Activated CD4-positive, CD25-positive, alpha-beta regulatory T cell treated with anti-CD3 and anti-CD28 coated beads, Interleukin-2, amount 50 U/mL, for 16 hours (primary cell): ENCODE measurements at places on chromosomes 11 and 22.

DNA sequence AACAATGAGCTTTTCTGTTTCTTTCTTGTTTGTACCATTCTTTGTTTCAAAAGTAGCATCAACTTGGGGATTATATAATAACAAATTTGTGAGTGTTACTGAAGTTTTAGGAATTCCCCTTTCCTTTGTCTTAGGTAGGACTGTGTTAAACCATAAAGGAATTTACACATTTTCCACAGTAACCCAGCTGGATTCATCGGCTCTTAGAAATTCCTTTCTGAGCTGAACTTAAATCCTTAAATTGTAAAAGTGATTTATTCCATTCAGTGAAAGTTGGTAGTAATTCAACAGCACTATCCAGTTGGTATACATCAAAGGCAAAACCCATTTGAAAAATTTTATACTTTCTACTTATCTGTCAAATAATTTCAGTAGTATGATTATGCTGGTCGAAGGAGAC lies 11.8 kb downstream of the EMSY start:
- no peak for DNase-seq

DNA sequence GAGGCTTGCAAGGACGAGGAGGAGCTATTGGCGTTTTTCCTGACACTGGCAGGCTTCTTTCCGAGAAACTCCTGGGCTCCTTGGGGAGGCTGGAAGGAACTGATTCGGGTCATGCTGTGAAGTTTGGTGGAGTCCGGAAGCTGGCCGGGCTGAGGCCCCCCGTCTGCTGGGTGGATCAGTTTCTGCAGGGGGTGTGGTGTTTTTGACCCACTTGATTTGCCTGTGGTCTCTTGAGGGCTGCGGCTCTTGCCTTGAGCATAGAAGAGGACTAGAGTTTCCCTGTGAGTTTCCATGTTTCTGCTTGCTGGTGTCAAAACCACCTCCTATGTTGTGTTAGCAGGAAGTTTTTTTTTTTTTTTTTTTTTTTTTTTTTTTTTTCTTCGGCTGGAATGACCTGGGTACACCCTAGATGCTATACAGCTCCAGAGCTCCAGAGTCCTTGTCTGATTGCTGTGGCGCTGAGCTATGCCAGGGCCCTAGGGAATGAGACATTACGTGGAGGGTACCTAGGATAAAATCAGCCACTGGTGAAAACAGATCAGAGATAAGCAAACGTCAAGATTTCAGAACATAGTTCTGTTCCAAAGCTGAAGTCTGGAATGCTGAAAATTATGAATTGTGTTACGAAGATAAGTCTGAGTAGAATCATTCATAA lies 728 bp downstream of the TBC1D22A start:
- DNase-seq, result no peak

- DNase-seq, result no peak
Measured at GRCh38 chr11:86151174-86152005, 82.5 kb upstream of the PICALM start.

DNA sequence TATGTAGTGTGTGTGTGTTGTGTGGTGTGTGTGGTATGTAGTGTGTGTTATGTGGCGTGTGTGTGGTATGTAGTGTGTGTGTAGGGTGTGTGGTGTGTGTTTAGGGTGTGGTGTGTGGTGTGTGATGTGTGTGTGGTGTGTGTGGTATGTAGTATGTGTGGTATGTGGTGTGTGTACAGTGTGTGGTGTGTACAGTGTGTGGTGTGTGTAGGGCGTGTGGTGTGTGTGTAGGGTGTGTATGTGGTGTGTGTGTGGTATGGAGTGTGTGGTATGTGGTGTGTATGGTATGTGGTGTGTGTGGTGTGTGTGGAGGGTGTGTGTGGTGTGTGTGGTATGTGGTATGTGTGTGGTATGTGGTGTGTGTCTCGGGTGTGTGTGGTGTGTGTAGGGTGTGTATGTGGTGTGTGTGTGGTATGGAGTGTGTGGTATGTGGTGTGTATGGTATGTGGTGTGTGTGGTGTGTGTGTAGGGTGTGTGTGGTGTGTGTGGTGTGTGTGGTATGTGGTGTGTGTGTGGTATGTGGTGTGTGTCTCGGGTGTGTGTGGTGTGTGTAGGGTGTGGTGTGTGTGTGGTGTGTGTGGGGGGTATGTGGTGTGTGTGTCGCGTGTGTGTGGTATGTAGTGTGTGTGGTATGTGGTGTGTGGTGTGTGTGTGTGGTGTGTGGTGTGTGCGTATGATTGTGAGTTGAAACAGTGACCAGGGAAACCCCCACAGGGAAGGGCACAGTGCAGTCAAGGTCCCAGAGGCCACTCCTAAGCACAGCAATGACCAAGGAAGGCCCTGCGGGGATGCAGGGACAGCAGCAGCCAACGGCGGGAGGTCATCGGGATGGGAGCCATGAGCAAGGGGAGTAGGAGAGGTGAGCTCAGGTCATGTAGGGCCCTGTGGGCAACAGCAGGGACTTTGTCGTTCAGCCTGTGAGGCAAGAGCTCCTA lies 2.9 kb upstream of the PPP6R2 start:
- DNase-seq, result no peak

- DNase-seq, result no peak
Measured at GRCh38 chr11:69089258-69089657, 40.5 kb downstream of the TPCN2 start.
